Dermis lymphatic vessel endothelial cell (primary cell): ENCODE measurements at places on chromosomes 3 and 15. TPM values are rescaled to one million over a fixed set of nuclear protein-coding genes. Genes with fewer than 3 reads are reported as not detected.

The PRR23E gene
- not detected in 2 replicates for total RNA-seq

The LRRC31 gene
- total RNA-seq = not detected in 2 replicates

The DOCK3 gene
- total RNA-seq = under 0.01 TPM in 2 replicates

The FBXW12 gene
- total RNA-seq = not detected in 2 replicates

The PLSCR5 gene
- not detected in 2 replicates for total RNA-seq

The UROC1 gene
- under 0.01 TPM in 1 of 2 replicates, not detected in the other for total RNA-seq

The SEMA3G gene
- 34.9 and 59.4 TPM in 2 replicates for total RNA-seq

The MNS1 gene
- total RNA-seq = under 0.01 and 0.09 TPM in 2 replicates

The FBXO40 gene
- total RNA-seq = not detected in 2 replicates

The RTP1 gene
- not detected in 2 replicates for total RNA-seq

The FURIN gene
- total RNA-seq = 44.2 and 47.4 TPM in 2 replicates

The STRIT1 gene
- total RNA-seq = not detected in 2 replicates

The CHAC1 gene
- 0.76 and 1.3 TPM in 2 replicates for total RNA-seq

The EFL1 gene
- 16.3 and 17.4 TPM in 2 replicates for total RNA-seq

The SERPINI2 gene
- not detected in 2 replicates for total RNA-seq

The GCNT3 gene
- not detected in 2 replicates for total RNA-seq

The C3orf49 gene
- total RNA-seq = not detected in 2 replicates

The ISG20 gene
- 26.8 and 66.4 TPM in 2 replicates for total RNA-seq

The FBXL2 gene
- 10.7 TPM in 2 replicates for total RNA-seq

The CPNE9 gene
- not detected in 2 replicates for total RNA-seq

The UPK1B gene
- not detected in 2 replicates for total RNA-seq

The ITIH4 gene
- total RNA-seq = 0.33 and 0.43 TPM in 2 replicates

The SLC12A8 gene
- 0.11 and 0.17 TPM in 2 replicates for total RNA-seq

The CYP1A1 gene
- total RNA-seq = 47.1 and 65.0 TPM in 2 replicates

The RAD18 gene
- 6.2 and 6.8 TPM in 2 replicates for total RNA-seq

The PRTG gene
- total RNA-seq = 0.54 and 2.6 TPM in 2 replicates

The LRRIQ4 gene
- total RNA-seq = 0.09 TPM in 1 of 2 replicates, not detected in the other

The C3orf20 gene
- total RNA-seq = under 0.01 TPM in 2 replicates

The CDHR4 gene
- not detected in 2 replicates for total RNA-seq

The AGTR1 gene
- total RNA-seq = not detected in 2 replicates

The TMEM41A gene
- 6.4 and 6.8 TPM in 2 replicates for total RNA-seq

The PP2D1 gene
- not detected in 2 replicates for total RNA-seq

The CEMIP gene
- total RNA-seq = under 0.01 and 0.17 TPM in 2 replicates

The SCAANT1 gene
- not detected in 2 replicates for total RNA-seq

The SLC27A2 gene
- 1.3 and 10.3 TPM in 2 replicates for total RNA-seq

The ASB14 gene
- not detected in 2 replicates for total RNA-seq

The KCNMB2 gene
- not detected in 2 replicates for total RNA-seq

The CKMT1B gene
- not detected in 2 replicates for total RNA-seq

The GALNT15 gene
- 41.0 and 82.4 TPM in 2 replicates for total RNA-seq

The SLC35G2 gene
- total RNA-seq = 23.8 and 33.4 TPM in 2 replicates

The BCL2A1 gene
- 0.09 TPM in 1 of 2 replicates, not detected in the other for total RNA-seq
